ENCODE measurements at places on chromosomes 6 and 20. TPM values are rescaled to one million over a fixed set of nuclear protein-coding genes. Genes with fewer than 3 reads are reported as not detected.

GRCh38 chr20:25323496-25324246 lies 67.0 kb downstream of the ABHD12 start:
- DNase-seq: no peak

- no peak for DNase-seq
Measured at GRCh38 chr20:17171746-17172280, 55.0 kb upstream of the PCSK2 start.

GRCh38 chr6:135520781-135521180 lies 23.2 kb upstream of the AHI1 start:
- no peak for DNase-seq

- no peak for DNase-seq
Measured at GRCh38 chr20:63883201-63883593, 11.7 kb upstream of the DNAJC5 start.

- no peak for DNase-seq
Measured at GRCh38 chr20:14685183-14685582, 347.8 kb upstream of the FLRT3 start.

- no peak for DNase-seq
Measured at GRCh38 chr6:101803136-101803535, 409.6 kb downstream of the GRIK2 start.

DNA sequence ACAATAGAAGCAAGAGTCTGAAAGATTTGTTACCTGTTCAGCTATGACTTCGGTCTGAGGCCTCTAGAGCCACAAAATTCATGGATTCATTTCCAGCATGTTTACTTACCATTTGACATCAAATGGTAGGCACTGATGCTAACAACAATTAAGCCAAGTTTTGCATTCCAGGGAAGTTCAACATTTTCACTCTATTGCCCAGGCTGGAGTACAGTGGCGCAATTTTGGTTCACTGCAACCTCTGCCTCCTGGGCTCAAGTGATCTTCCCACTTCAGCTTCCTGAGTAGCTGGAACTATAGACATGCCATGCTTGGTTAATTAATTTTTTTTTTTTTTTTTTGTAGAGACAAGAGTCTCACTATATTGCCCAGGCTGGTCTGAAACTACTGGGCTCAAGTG lies 114.1 kb upstream of the SGK1 start:
- DNase-seq: no peak

- DNase-seq: no peak
Measured at GRCh38 chr6:132399376-132400074, 1.8 kb downstream of the MOXD1 start.

- no peak for DNase-seq
Measured at GRCh38 chr20:14553774-14554534, 216.5 kb upstream of the FLRT3 start.

DNA sequence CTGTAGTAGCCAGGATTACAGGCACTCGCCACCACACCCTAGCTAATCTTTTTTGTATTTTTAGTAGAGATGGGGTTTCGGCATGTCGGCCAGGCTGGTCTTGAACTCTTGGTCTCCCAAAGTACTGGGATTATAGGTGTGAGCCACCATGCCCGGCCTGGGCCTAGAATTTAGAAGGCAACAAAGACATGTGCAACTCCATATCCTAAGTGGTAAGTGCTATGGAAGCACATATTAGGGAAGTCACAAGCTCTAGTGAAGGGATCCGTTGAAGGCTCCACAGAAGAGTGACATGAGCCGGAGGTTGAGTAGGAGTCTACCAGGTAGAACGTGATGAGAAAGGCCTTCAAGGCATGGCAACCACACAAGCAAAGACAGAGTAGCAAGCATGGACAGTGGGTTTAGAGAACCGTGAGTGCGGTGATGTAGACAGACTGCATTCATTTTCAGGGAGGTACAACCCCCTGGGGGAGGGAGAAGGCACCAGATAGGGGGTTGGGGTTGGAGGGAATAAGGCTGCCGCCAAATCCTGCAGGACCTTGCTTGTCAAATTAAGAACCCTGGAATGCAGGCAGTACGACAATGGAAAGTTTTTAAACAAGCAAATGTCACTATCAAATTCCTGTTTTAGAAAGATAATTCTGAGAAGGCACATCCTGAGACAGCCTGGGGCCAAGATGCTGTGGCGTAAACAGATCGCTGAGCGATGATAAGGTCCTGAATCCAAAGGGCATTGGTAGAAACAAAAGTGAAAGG lies 50.2 kb downstream of the ARHGAP18 start:
- no peak for DNase-seq

GRCh38 chr20:54257071-54257816 lies 49.4 kb downstream of the PFDN4 start:
- no peak for DNase-seq

DNA sequence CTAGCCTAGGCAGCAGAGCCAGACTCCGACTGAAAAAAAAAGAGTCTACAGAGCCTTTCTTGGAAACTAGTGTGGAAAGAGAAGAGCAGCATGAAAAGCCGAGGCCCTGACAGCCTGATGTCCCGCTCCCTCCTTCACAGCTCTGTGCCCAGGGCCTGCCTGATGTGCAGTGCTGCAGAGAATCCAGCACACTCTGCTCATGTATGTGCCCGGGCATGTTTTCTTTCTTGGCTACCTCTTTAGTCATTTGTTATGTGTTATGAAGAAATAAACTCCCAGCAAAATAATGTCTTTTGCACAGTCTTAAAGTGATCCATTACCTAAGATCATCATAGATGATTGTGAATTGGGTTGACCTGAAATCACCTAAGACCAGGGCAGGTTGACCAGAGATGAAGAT lies 78.1 kb upstream of the EZR start:
- no peak for DNase-seq

DNA sequence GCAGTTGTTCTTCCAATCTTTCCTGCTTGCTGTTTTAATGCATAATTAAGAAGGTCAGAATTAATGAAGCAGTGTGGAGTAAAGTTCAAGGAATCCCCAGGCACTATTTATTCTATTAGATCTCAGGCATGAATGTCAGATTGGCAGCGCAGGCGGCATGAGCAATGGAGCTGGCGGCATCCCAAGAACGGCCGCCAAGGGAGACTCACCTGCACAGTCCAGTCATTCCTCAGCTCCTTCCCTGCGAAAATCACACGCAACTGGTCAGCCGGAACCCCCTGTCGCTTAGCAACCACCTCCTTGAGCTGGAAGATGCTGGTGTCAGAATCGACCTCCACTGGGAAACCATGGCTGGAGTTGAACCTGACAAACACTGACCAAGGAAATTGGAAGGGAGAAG lies 284.5 kb downstream of the PRKN start:
- DNase-seq: no peak

GRCh38 chr6:80435457-80435856 lies 329.0 kb downstream of the BCKDHB start:
- no peak for DNase-seq

DNA sequence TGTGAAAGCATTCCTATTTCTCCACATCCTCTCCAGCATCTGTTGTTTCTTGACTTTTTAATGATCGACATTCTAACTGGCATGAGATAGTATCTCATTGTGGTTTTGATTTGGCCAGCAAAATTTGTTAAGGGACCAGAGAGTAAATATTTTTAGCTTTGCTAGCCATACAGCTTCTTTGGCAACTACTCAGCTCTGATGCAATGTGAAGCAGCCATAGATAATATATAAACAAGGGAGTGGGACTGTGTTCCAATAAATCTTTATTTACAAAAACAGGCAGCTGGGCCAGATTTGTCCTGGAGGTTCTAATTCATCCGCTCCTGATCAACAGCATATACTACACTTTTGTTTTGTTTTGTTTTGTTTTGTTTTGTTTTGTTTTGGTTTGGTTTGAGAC lies 202.9 kb downstream of the ZNF217 start:
- DNase-seq: no peak

The C20orf144 gene
- 0.66 TPM for total RNA-seq

The BMP2 gene
- 2.9 TPM for total RNA-seq

The FLRT3 gene
- 6.4 TPM for total RNA-seq

The TFAP2B gene
- 0.66 TPM for total RNA-seq

The ALDH5A1 gene
- total RNA-seq: 5.0 TPM

The SGK2 gene
- total RNA-seq: 8.3 TPM

The DEF6 gene
- 1.4 TPM for total RNA-seq

All from sigmoid colon (tissue), 7 donors.